ENCODE measurements at places on chromosomes 5 and 9. TPM values are rescaled to one million over a fixed set of nuclear protein-coding genes. Genes with fewer than 3 reads are reported as not detected.

- DNase-seq = no peak
Observed at GRCh38 chr5:174315471-174315870, 270.0 kb downstream of the NSG2 start.

GRCh38 chr9:89149726-89150125 lies 28.9 kb downstream of the SHC3 start:
- DNase-seq = peak; percentile 72

DNA sequence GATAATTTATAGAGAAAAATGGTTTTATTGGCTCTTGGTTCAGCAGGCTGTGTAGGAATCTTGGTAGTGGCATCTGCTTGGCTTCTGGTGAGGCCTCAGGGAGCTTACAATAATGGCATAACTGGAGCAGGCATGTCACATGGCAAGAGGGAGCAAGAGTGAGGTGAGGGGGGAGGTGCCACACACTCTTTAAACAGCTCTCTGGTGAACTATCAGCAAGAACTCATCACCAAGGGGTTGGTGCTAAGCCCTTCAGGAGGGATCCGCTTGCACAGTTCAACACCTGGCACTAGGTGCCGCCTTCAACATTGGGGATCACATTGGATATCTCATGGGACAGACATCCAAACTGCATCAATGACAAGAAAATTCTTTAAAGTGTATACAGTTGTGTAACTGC lies 10.5 kb downstream of the GPBP1 start:
- DNase-seq = no peak

- no peak for DNase-seq
Observed at GRCh38 chr5:121702682-121703081, 149.0 kb upstream of the FTMT start.

GRCh38 chr5:91144491-91145332 lies 238.4 kb downstream of the ARRDC3 start:
- DNase-seq = no peak

DNA sequence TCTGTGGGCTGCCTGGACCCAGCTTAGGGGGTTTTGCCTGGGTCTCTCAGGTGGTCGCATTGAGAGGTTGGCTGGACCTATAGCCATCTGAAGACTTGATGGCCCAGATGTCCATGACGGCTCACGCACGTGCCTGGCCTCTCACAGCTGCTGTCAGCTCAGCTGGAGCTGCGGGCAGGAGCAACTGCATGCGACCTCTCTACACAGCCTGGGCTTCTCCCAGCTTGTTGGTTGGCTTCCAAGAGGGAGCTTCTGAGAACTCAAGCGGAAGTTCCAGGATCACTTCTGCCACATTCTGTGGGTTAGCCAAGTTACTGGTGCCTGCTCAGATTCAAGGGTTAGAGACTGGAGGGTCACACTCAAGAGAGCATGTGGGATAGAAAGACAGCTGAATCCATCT lies 99.2 kb downstream of the DAPK1 start:
- no peak for DNase-seq

- DNase-seq = no peak
Observed at GRCh38 chr9:104780796-104781395, 17.0 kb downstream of the NIPSNAP3B start.

DNA sequence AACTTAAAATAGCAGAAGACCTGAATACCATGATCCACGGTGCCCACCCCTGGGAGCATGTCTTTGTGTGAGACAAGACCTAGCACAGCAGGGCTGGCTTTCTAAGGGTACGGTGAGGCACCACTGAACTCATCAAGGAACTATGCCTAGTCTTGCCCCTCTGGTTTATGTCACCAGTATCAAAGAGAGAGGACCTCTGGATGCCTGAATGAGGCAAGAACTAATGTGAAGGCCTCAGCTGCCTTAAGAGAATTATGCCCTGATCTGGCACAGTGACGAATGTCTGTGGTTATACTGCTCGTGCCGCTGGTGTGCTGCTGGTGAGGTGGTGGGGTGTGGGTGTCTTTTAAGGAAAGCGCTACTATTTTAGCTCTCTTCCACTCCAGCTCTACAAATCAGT lies 23.0 kb downstream of the NREP start:
- peak; percentile 91 for DNase-seq

DNA sequence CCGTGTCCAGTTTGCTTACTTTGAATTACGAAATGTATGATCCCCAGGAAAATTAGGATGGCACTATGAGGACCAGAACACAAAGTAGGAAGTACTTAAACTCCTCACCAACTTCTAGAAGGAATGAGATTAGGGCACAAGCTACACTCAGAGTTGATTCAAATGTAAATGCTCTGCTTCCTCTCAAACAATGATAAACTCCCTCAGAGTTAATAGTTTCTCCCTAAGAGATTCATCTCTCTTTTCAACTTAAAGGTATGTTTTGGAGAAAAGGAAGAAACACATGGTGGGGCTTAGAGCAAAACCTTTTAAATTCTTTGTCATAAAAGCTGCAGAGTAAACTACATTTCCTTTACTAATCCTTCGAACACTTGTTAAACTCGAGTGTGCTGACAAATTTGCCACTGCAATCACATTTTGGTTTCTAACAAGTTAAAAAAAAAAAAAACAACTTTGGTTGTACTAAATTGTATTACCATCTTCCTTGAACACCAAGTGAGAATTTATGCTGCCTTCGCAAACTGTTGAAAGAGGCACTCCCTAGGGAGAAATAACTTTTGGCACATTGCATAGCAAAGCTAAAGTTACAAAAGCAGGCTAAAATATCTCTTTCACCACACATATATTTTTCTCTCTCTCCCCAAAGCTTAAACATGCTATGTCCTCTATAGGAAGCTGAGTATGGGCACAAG lies 66.6 kb downstream of the DENND1A start:
- no peak for DNase-seq

- peak; percentile 85 for DNase-seq
Observed at GRCh38 chr5:66144074-66144833, at the start of gene SREK1. Gene SREK1 (plus strand): TSS chr5:66144300. CDS start chr5:66144377, 77 bp downstream.

GRCh38 chr5:111227226-111227782 lies 3.1 kb downstream of the CAMK4 start:
- peak; percentile 20 for DNase-seq

- no peak for DNase-seq
Observed at GRCh38 chr5:81856948-81857928, 106.3 kb upstream of the SSBP2 start.

DNA sequence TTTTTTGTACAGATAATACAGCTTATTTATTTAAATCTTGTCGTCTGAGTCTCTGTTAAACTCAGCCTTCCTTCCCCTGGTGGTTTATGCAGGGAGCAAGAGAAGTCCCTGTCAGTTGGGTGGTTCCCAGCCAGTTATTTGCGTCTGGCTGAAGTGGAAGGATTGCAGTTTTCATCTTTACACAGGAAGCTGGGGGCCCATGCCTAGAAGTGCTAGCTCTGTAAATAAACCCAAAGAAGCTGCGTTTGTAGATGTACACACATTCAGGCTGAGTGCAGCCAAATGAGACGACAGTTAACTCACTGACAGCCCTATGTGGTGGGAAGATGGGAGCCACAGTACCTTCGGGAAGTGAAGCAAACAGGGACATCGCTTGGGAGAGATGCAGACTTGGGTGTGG lies 122.1 kb downstream of the SAXO1 start:
- DNase-seq = no peak

- DNase-seq = peak; percentile 92
Observed at GRCh38 chr5:147901599-147902039, 4.7 kb downstream of the C5orf46 start.

DNA sequence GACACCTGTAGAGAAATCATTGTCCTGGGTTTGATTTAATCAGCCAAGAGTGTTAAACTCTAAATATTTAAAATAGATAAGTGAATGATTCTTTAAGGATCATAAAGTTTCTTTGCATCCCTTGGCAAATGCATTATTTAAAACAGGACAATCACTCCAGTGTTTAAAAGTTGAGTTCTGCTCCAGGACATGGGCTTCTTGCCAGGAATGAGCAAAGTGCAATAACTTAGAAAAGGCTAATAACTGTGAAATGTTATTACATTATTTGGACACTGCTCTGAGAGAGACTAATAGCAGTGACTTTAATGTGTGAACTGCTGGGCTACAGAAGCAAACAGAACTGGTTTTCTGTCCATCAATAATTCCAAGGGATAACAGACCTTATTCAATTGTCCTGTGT lies 283.3 kb downstream of the GABRB2 start:
- DNase-seq = no peak

DNA sequence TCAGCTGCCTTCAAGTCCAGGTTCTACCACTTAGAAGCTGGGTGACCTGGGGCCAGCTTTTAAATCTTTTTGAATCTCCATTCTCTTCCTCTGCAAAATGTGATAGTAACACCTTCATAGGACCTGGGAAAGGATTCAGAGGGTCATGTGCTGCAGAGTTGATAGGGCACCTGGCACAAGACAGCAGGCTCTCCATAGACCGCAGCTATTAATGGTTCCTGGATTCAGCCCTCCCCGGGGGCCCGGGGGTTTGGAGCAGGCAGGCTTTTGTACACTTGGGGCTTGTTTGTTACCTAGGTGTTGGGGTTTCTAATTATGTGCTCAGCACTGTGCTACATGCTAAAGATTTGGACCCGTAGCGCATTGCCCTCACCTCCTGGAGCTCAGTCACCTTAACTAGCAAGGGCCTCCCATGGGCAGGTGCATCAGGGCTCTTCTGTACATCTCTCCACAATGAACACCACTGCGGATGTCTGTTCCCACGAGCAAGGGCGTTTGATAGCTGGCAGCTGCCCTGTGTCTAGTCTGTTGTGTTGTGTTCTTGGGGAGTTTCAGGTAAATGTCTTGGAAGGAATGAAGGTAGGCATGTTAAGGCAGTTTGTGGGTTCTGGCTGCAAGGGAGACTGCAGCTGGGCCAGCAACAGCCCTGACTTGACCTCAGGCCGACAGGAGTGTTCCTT lies 12.1 kb downstream of the PRRC2B start:
- DNase-seq = no peak

DNA sequence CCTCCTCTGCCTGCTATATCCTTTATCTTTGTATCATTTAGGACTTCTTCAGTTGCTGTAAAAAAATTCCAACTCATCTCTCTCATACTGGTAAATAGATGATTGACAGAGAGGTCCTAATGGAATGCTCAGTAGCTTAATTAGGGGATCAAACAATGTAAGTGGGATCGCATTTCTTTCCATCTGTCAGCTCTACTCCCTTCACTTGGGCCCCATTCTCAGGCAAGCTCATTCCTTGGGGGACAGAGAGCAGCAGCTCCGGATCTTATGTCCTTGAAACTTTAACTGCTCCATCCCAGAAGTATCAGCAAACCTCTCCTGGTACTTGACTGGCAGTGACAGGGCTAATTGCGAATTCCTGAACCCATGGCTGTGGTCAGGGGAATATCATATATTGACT lies 146.7 kb downstream of the YTHDC2 start:
- no peak for DNase-seq

- no peak for DNase-seq
Observed at GRCh38 chr9:116198344-116198743, 44.8 kb downstream of the PAPPA start.

The ROPN1L gene
- total RNA-seq = 0.77 TPM

The LRRC19 gene
- not detected for total RNA-seq

The CAMK2A gene
- total RNA-seq = 1.6 TPM

The ZNF483 gene
- 2.5 TPM for total RNA-seq

The CDH10 gene
- 6.4 TPM for total RNA-seq

The TMEM252 gene
- total RNA-seq = not detected

The PHF24 gene
- total RNA-seq = 0.16 TPM

The MEF2C gene
- 20.5 TPM for total RNA-seq

The LURAP1L gene
- 13.3 TPM for total RNA-seq

The PCDHGA12 gene
- total RNA-seq = 1.6 TPM

The MSX2 gene
- 5.6 TPM for total RNA-seq

The DNAH5 gene
- 3.2 TPM for total RNA-seq
